Mammary epithelial cell (primary cell): ENCODE measurements at places on chromosomes 1 and 21. TPM values are rescaled to one million over a fixed set of nuclear protein-coding genes. Genes with fewer than 3 reads are reported as not detected.

- DNase-seq = peak; percentile 26
These were observed 20.7 kb upstream of the FASLG start for GRCh38 chr1:172638249-172638648.

Gene BCL2L15
- polyA plus RNA-seq = 0.01 TPM

Gene ADORA1
- 0.74 TPM for polyA plus RNA-seq

Gene ECE1
- 65.7 TPM for polyA plus RNA-seq

GRCh38 chr1:16146279-16147155, 9.4 kb downstream of the EPHA2 start:
- DNase-seq = peak; percentile 72

Gene NPR1
- 0.05 TPM for polyA plus RNA-seq

DNA sequence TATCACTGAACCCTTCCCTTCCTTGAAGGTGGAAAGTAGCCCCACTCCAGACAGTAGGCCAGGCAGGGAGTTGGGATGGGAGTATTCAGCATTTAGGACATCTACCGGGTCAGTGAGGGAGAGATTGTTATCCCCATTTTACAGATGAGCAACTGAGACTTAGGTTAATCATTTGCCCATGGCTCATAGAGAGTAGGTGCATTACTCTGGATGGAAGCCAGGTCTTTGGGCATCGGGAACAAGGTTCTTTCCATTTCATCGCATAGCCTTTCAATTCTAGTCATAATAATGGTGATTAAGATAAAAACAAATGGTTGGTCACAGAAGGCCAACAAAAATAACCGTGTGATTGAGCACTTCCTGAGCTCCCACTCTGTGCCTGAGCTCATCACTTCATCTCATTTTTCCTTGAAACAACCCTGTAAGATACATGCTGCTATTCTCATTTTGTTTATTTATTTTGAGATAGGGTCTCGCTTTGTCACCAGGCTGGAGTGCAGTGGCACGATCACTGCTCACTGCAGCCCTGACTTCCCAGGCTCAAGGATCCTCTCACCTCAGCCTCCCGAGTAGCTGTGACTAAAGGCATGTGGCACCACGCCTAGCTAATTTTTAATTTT, 64.8 kb downstream of the NAV1 start:
- DNase-seq = no peak

DNA sequence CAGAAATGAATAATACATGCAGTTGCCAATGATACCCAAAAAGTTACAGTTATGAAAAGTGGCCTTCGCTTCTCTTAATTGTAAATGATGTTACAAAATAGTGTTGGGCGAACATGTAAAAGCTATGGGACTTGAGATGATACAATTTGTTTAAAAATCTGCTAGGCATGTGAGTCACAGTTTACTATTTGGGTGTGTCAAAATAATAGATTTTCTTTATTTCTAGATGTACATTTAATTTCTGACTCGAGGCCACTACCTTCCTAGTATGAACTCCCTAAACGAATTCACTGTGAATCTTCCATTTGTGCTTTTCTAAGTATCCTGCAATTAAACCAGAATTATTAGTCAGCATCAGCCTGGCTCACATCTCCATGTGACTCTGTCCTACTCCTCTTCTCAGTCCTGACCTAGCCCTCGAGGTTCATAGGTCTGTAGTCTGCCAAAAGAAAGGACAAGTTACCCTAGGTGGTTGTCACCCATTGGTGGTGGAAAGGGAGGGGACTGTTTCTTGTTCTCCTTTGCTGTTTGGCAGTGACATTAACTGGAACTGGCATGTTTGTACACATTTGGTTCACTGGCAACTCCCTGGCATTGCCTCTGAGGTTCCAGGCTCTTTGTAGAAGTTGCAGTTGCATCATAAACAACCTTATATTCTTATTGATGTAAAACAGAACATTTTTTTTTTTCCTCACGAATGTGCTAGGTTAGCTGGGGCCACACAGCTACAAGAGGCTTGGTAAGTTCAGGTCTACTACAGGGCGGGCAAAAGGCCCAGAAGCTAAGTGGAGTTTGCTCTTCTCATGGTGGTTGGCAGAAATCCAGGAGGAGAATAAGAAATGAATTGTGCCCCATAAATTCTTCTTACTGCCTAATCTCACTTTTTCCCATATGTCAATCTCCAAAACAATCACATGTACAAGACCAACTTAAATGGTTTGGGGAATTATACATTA, 746.5 kb upstream of the ADAMTS5 start:
- no peak for DNase-seq

Gene CFAP45
- 0.36 TPM for polyA plus RNA-seq

DNA sequence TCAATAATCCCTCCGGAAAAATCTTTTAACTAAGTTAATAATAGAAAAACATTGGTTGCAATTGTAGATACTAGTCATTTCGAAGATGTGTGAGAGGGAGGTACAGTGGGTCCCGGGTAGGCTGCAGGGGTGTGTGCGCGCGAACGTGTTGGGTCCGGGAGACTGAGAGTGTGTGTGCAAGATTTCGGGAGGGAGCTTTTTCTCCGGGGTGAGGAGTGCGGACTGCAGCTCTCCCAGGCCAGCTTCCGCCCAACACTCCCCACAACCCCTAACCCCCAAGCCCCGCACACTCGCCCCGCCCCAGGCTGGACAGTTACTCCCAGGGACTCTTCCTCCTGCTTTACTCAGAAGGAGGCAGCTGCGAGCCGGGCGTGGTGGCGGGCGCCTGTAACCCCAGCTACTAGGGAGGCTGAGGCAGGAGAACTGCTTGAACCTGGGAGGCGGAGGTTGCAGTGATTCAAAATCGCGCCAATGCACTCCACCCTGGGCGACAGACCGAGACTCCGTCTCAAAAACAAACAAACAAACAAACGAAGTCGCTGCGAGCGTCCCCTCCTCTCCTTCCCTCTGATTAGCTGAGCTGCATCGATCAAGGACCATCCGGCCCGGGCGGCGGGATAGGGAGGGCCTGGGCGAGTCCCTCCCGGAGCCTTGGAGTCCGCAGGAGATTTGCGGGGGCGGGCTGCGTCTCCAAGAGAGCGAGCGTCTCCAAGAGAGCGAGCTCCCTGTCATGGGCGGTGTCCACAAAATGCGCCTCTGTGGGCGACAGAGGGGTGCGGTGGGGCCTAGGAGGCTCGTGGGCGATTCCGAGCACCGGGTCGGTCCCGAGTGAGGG, 28.3 kb upstream of the PPM1J start:
- DNase-seq = no peak
